ENCODE measurements at places on chromosomes 2 and 18.

DNA sequence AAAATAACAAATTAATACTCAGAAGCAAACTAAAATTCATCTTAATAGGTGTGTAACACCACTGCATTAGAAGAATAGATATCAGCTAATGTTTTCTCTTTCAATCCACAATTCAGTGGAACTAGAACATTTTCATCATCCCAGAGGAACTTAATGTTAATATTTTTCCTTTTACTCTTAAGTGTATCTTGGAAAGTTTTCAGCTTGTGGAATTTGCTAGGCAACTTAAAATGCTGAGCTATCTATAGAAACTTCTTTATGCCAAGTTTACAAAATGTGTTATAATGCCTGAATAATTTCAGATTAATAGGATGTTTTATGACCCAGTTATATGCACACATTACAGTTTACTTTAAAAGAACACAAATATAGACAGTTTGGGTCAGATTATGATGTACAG lies 86.6 kb upstream of the FAM237A start:
- DNase-seq = no peak

- DNase-seq = no peak
Observed at GRCh38 chr2:16042201-16042700, 101.9 kb downstream of the MYCN start.

DNA sequence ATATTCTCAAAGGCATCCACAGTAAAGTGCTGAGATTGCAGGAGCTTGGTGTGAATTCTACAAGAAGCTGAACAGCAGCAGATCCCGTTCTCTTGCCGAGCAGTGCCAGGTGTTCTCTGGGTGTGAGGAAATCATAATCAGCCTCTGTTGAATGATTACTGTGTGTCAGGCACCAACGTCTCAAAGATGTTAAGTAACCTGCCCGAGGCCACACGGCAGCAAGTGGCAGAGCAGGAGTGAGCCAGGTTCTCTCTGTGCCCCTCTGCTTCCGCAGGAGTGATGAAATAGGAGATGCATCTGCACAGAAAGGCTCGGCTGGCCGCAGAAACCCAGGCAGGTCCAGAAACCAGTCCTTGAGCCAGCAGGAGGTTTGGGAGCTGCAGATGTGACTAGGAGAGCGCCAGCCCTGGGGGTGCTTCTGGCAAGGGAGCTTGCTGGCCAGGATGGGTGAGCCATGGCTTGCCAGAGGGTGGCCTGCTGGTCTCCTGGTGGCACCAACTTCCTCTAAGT lies 68.4 kb downstream of the COPS7B start:
- DNase-seq = no peak

DNA sequence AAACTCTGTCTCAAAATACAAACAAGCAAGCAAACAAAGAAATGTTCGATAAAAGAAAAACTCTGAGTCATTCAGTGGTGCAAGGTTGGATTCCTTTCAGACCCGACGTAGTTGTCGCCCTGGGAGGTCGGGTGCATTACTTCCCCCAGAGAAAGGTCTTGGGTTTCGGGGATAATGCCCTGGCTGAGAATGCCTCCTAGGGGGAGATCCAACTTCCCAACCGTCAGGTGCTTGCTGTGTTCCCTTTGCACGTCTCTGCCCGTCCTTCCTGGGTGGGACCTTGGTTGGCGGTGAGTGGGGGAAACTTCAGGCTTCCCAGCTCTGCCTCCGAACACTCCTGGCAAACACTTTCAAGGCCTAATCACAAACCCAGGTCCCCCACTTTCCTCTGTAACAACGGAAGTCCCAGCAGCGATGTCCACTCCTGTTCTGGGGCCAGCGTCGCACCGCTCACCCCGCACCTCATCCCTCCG lies 609 bp downstream of the TPGS2 start:
- no peak for DNase-seq

GRCh38 chr2:161172901-161173540 lies 12.8 kb downstream of the TANK start:
- no peak for DNase-seq

DNA sequence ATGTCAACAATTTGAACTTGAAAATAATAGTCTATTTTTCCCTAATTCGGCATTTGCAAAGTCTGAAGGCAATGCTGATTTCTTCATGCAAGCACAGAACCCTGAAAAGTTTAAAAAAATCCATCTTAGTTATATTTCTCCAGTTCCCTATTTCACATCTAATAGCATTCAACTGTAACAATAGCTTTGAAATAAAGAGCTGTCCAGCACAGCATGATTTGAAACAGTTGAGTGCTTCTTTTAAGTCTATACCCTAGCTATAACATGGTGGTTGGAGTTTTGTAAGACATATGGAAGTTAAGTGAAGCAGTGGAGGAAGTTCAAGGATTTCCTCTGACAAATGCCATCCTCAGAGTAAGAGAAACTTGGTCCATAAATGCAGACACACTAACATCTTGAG lies 691.9 kb downstream of the ERBB4 start:
- DNase-seq = no peak

DNA sequence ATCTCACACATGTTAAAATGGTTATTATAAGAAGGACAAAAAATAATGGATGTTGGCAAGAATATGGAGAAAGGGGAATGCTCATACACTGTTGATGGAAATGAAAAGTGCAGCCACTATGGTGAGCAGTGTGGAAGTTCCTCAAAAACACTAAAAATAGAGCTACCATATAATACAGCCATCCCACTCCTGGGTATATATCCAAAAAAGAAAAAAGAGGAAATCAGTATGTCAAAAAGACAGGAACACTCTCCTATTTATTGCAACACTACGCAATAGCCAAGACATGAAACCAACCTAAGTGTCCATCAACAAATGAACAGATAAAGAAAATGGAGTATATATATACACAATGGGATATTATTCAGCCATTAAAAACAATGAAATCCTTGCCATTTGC lies 642.6 kb downstream of the RNF144A start:
- DNase-seq = no peak

DNA sequence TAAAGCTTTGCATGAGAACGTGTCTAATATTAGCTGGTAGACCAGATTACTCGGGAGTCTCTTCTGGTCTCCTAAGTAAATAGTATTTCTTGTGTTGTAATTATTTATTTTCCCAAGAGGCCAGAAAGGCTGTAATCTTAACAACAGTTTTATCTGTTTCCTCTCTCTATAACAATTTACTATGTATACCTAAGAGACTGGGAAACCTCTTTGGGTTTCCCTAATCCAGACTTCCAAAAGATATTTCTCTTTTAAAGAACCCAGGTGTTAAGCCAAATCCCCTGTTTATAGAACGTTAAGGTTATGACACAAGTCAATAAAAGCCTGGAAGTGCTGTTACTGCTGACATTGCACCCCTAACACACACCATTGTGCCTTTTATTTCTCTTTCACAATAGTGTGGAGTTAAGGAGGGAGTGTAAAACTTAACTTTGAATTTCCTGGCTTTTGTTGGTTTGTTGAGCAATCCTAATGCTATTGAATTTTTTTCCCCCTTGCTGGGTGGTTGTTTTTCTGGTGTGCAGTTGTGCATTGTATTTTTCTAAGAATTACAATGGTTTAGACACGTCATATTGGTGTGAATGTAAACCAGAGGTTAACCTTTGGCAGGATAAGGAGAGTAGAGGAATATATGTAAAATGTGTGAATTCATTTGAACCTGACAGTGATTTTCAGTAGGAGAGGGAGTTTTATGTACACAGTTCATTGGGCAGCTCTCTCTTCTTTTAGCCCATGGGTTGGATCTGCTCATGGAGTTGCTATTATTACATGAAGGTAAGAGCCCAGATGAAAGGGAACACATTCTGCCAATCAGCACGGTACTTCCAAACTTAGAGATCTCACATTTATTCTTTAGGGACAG lies 192.8 kb downstream of the MTX2 start:
- no peak for DNase-seq

DNA sequence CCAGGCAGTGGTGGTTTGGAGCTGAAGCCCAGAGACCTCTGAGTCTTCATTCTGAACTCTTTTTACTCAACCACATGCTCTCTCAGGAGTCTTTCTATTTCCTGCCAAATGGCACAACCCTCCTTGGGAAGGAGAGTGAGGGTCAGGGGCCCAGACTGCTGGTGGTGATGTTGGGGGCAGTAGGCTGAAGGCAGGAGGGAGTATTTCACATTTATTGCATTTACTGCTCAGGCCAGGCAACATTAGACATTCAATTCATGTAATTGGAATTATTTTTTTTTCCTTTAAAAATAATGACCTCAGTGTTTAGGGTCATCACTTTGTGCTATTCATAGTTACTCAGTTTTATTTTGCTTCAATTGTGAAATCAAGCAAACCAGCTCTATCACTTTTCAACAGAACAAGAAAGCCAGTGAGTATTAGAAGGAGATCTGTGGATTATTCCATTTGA lies 311.3 kb upstream of the NT5C1B start:
- DNase-seq = no peak

DNA sequence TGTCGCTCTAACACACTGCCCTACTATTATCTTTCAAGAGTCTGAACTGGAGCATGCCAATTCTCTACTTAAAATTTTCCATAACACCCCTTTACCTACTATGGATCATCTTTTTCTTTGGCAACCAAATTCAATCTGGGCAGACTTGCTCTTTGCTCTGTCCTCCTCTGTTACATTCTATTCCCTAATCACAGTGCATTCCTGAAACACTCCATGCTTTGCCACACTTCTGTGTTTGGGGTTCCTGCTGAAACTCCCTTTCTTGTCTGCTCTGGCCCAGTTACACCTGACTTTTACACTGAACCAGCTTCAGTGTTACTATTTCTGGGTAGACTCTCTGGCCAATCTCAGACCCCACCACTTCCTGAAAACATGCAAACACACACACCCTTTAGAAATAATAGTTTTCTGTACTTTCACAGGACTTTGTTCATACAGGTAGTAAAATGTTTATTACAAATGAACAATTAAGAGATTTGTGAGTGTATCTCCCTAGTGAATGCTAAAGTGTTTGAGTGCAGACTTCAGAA lies 119.9 kb upstream of the DCC start:
- DNase-seq = no peak

DNA sequence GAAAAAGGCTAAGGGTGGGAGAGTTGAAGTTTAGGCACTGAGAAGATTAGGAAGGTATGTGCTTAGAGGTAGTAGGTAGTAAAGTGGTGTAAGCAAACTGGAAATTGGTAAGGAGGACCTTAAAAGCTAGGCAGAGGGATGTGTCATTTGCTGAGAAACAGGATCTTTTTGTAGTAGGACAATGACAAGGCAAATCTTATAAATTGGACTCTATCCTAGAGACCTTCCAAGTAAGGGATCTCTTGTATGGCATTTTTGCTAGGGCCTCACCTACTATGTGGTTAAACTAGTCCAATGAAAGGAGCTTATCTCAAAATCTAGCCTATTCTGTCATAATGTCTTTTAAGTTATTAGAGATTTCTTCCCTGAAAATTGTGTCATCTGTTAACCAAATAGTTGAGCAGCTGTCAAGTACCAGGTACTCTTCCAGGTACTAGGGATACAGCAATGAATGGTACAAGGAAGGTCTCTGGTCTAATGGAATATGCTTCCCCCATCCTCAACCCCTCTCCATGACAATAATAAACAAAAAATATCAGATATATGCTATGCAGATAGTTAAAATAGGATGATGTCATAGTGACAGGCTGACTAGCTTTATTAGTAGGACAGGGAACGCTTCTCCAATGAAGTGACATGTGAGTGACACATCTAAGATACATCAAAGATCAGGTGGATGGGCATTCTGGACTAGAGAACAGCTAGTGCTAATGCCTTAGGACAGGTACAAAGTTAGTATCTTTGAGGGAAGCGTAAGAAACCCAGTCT lies 17.7 kb downstream of the RIOK3 start:
- DNase-seq = no peak

- DNase-seq = no peak
Observed at GRCh38 chr2:119247844-119248271, 24.2 kb downstream of the STEAP3 start.

GRCh38 chr2:145764631-145765030 lies 1244.7 kb upstream of the ZEB2 start:
- DNase-seq = no peak

GRCh38 chr2:46075848-46076247 lies 221.4 kb upstream of the EPAS1 start:
- no peak for DNase-seq
